ENCODE measurements at places on chromosomes 11 and 22. TPM values are rescaled to one million over a fixed set of nuclear protein-coding genes. Genes with fewer than 3 reads are reported as not detected.

The CDCA5 gene
- 0.99 TPM for total RNA-seq

The ANO9 gene
- total RNA-seq = 0.46 TPM

The DDX17 gene
- 253 TPM for total RNA-seq

The APOL3 gene
- total RNA-seq = 25.4 TPM

The WBP2NL gene
- 0.51 TPM for total RNA-seq

The NXPE1 gene
- not detected for total RNA-seq

The TSPAN32 gene
- total RNA-seq = 14.4 TPM

The KDM4F gene
- not detected for total RNA-seq

The CUL5 gene
- 37.9 TPM for total RNA-seq

The BATF2 gene
- 1.6 TPM for total RNA-seq

The MYOD1 gene
- total RNA-seq = not detected

The OR2AG2 gene
- not detected for total RNA-seq

The CCDC88B gene
- 10.4 TPM for total RNA-seq

The OR10A6 gene
- not detected for total RNA-seq

The XPNPEP3 gene
- total RNA-seq = 19.6 TPM

The OR52I2 gene
- not detected for total RNA-seq

The DDTL gene
- 1.5 TPM for total RNA-seq

The GRAMD1B gene
- 2.4 TPM for total RNA-seq

The CYB5R2 gene
- total RNA-seq = 2.5 TPM

The PRR33 gene
- 0.82 TPM for total RNA-seq

The PDE2A gene
- total RNA-seq = 37.1 TPM

The GGT5 gene
- total RNA-seq = 30.2 TPM

The CD82 gene
- 33.6 TPM for total RNA-seq

The P2RX3 gene
- not detected for total RNA-seq

The OTOG gene
- total RNA-seq = not detected

The PKNOX2 gene
- 17.6 TPM for total RNA-seq

The DRD4 gene
- 0.29 TPM for total RNA-seq

The CCDC117 gene
- 13.5 TPM for total RNA-seq

The PRR5L gene
- 2.4 TPM for total RNA-seq

The LGR4 gene
- total RNA-seq = 50.6 TPM

The GVQW3 gene
- total RNA-seq = 3.5 TPM

The LRRC56 gene
- 0.36 TPM for total RNA-seq

The CCDC86 gene
- 12.5 TPM for total RNA-seq

The JAM3 gene
- total RNA-seq = 45.0 TPM

The OSM gene
- total RNA-seq = 0.24 TPM

The OR5D18 gene
- not detected for total RNA-seq

The SEPTIN3 gene
- 0.12 TPM for total RNA-seq

The OR4C45 gene
- total RNA-seq = not detected

The PVALB gene
- not detected for total RNA-seq

The PANX2 gene
- 1.6 TPM for total RNA-seq

The KDM4E gene
- not detected for total RNA-seq
